ENCODE measurements at places on chromosomes 2 and 18.

DNA sequence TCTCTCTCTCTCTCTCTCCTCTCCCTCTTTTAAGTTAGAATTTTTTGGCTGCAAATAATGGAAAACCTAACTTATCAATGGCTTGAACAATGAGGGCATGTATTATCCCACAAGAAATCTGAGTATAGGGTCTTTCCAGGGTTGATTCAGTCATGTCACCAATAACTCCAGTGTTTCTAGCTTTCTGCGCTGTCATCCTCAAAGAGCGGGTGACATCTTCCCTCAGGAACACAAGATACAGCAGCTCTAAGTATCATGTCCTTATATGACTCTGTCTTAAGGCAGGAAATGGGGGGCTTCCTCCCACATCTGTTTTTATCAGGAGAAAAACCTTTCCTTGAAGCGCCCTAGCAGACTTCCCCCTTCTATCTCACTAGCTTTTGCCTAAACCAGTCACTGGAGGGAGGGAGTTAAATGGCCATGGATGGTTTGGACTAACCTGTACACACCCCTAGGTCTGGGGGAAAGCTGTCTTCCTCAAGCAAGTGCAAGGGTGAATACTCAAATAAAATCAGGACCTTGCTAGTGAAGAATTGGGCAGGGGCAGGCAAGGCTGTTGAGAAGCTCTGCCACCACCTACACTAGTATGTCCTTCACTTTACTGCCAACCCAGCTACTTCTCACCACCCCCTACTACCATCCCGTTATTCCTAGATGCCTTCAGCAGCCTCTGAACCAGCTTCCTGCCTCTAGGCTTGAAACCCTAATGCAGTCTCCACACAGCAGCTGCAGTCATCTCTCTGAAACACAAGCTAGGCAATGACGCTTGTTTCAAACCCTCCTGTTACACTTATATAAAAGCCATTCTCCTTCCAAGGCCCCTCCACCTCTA, 7.5 kb upstream of the TUBA4A start:
- DNase-seq, result no peak

DNA sequence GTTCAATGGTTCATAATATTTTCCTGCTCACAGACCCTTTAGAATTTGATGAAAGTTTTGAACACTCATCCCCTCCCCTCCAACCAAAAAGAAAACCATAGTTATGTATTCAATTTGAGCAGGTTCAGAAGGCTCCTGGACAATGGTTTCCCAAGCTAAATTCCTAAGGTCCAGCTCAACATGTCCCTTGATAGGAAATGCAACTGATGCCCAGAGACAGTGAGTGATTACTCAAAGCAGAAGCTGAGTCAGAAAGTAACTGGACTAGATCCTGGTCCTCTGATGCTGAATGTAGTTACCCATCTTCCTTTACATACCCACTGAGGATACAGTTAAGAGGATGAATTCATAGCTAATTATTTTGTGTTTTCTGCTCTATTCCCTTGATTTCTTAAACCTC, 218.9 kb upstream of the NCKAP5 start:
- no peak for DNase-seq

- no peak for DNase-seq
These were observed 45.7 kb downstream of the ITGB1BP1 start for GRCh38 chr2:9377461-9378097.

GRCh38 chr2:48122166-48122565, 215.9 kb upstream of the FBXO11 start:
- DNase-seq, result no peak

- DNase-seq, result no peak
These were observed 6.0 kb downstream of the NEMP2 start for GRCh38 chr2:190528521-190529001.

DNA sequence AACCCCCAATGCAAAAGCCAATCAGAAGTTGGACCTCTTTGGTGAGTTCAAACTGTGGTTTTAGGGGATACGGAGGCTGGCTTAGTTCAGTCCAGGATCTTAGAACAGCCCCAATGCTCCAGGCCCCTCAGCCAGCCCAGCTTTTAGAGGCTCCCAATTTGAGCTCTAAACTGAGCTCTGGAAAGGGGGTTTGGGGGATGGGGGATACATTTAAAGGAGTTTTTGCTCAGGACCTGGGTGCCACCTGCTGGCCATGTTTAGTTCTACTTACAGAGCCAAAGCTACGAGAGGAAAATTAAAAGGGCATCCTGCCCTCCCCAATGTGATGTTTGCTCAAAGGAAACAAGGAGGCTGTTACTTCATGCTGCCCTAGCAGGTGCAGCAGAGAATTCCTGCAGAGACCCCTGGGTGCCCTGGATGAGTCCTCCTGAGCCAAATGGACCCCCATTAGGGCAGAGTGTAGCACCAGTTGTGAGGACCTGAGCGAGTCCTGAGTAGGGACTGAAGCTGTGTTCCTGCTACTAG, 15.9 kb upstream of the TMEM214 start:
- DNase-seq, result peak; percentile 7

DNA sequence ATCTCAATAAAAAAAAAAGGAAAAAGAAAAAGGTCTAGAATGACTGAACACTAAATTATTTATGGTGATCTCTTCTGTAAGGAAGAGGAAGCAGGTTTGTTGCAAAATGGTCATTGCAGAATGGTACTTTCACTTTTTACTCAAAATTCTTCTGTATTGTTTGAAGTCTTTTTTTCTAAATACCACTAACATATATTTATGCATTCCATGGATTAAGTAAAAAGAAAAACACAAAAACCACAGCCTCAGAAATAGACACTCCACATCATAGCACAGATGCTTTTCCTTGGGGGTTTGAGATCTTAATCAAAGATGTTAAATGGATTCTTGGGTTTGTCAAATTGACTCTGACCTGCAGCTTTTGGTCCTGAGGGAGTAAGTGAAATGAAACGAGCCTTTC, 47.4 kb downstream of the RHOB start:
- DNase-seq, result no peak

DNA sequence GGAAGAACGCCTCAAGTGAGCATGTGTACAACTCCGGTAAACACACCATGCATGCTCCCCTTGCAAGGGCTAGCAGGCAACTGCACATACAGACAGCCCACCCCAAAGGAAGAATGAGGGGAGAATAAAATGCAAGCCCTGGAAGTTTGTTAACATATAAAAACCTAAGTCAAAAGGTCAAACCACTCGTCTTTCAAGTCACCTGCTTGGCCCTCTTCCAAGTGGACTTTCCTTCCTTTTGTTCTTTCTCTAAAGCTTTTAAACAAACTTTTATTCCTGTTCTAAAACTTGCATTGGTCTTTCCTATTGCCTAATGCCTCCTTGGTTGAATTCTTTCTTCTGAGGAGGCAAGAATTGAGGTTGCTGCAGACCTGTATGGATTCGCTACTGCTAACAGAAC, 5.2 kb upstream of the RPIA start:
- DNase-seq, result no peak

DNA sequence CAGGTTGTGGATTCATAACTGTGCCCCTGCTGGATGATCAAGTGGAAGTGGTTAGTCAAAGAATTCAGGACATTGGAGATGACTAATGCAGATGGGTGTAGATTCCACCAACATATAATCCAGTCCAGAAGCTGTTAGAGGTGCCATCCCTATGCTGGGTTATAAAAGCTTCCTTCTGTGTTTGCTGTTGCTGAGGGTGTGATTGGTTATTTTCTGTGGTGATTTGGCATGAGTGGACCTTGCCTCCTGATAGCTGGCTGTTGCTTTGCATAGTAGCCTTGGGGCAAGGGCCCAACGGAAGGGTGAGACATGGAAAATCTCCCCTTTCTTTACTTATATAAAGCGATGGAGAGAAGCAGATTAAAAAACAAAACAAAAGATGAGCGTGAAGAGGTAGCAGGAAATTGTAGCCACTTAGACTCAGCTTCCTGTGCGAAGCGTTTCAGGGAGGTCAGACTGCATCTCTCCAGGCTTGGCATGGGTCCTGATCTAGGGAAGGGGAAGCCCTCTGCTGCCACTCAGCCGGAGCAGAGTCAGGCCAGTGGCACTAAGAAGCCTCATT, 190.4 kb downstream of the FMNL2 start:
- DNase-seq, result no peak

DNA sequence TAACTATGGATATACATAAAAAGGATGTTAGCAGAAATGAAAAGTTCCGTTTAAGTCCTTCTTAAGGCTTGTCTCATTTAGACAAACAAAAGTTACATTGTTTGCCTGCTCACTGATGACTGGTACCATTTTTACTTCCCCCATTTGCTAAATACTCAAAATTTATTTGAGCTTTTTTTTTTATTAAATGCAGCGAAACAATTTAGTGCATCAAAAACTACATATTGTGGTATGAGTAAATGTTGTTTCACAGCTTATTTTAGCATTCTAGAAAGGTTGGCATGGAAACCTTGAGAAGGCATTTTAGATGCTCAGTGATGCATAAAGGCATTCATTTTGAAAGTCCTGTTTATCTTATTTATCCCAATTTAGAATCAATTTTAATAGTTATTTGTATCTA, 100.0 kb downstream of the MAP2 start:
- no peak for DNase-seq

GRCh38 chr2:199457147-199458008, at the start of gene SATB2:
Gene SATB2, minus strand, starts transcription at chr2:199457939. Its CDS starts 1,902 bp downstream, at chr2:199456037.
- no peak for DNase-seq
